SHP77 (cell line): ENCODE measurements at places on chromosomes 2 and 18.
A peak's percentile ranks its signal among the peaks of the same experiment; 100 is the strongest.

DNA sequence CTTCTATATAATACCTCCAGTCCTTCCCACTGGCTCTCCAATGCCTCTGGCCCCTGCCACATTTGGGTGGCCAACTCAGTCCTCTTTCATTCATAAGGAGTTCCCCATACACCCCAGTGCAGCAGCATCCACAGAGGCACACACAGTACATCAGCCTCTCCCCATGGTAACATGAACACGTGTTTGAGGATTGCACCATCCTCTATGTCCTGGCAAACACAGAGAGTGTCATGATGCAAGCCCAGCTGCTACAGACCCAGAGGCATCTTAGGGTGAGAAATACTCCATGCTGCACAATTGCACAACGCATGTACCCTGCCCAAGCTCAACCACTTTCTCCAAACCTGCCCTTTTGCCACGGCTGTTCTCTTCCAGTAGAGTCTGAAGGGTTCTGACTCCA, 11.5 kb downstream of the IGFBP5 start:
- DNase-seq, result peak; percentile 55

- DNase-seq, result no peak
These were observed 28.9 kb downstream of the SPIRE1 start for GRCh38 chr18:12628706-12629702.

GRCh38 chr18:74806700-74807416, 209.2 kb downstream of the ZNF407 start:
- DNase-seq, result no peak

DNA sequence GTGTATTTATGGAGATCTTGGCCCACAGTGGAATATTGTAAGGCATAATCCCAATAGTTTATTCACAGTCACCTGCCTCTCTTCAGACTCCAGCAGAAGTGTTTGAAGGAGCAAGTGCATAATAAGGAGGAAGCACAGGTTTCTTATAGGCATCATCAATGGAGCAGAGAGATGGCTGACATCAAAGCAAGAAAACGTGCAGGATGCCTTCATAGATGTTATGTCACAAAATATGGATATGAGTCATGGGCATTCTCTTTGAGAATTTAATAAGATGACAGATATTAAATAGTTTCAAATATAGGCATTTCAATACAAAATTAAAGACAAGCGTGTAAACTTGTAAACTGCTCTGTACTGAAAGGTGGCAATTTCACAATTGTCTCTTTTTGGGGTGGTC, 4.0 kb upstream of the RND3 start:
- DNase-seq, result no peak

DNA sequence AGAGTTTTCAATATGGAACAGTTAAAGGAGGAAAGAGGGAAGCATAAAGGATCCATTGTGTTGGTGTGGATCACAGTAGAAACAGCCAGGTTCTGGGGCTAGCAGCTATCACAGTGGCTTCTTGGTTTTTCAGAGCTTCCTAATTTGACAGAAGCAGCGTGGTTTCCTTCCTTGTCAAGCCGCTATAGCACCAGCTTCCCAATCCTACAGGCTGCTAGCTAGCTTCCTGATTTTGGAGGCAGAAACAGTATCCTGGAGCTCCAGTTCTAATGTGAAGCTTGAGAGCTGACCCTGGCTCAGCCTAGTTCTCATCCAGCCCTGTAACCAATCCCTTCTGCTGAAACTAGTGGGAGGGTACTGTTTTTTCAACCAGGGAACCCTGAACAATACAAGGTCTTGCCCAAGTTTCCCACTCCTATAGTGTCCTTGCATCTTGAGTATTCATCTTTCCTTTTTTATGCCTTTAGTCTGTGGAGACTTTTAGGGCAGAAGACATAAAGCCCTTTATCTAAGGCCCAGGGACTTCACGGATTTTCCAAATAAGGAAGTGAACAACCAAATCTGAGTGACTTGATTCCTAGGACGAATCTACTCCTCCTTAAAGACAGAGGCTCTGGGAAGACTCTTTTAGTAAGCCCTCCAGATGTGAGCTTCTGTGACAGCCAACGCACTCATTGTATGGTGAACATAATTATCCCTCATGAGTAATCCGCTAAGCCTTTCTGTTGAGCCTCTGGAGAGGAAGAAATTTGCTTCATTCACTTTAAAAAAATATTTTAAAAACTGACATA, 33.8 kb downstream of the CCDC93 start:
- no peak for DNase-seq

GRCh38 chr2:28589746-28590463, 94.0 kb downstream of the PLB1 start:
- DNase-seq, result no peak

DNA sequence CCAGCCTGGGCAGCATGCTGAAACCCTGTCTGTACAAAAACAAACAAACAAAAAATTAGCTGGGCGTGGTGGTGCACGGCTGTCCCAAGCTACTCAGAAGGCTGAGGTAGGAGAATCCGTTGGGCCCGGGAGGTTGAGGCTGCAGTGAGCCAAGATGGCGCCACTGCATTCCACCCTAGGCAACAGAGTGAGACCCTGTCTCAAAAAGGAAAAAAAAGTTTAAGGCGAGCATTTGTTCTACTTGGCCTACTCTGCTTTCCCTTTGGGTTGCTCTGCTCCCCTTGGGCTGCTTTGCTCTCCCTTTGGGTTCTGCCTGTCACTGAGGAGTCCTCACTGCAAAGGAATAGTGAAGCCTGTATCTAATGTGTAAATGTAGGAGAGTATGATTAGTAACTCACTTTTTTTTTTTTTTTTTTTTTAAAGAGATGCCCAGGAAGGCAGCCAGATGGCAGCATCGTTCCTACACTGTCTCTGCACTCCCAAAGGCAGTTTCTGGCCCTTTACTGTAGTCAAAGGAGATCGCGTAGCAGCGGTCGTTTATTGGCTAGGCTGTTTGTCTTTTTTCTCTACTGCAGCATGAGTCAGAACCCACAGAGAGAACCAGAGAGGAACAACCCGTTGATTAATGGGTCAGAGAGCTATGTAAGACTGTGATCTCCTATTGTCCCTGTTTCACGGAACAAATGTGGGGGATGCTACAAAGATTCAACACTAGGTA, 118.3 kb upstream of the CWC22 start:
- DNase-seq, result peak; percentile 60

DNA sequence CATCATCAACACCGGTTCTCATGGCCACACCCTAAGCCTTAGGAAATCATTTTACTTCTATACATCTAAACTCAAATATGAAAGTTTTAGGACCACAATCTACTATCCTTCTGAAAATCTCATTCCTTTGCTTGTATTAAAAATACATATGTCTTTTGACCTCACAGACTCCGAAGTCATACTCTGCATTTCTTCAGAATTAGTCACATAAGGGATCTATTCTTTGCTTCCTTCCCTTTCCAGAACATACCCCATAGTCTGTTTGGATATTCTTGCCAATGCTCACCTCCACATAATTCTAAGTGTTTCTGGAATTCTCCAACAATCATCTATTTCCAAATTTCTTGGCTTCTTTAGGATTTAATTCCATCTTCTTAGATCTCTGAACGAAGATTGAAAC, 14.2 kb upstream of the DSG1 start:
- DNase-seq, result no peak

DNA sequence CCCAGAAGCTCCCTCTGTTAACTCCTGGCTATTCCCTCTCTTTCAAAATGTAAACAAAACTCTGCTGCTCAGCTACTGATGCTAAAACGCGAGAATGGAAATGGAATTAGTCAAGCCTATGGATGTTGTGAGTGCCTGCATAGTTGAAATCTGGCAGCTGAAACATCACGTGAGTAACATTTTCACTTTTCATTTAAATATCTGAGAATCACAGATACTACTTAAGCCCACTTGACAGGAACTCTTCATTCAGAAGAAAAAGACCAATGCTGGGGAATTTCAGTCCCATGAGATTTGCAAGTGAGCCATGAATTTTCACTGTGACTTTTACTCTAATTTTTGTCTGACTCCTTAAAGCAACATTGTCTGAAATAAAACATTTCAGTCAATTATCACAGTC, 215.3 kb upstream of the SESTD1 start:
- no peak for DNase-seq

DNA sequence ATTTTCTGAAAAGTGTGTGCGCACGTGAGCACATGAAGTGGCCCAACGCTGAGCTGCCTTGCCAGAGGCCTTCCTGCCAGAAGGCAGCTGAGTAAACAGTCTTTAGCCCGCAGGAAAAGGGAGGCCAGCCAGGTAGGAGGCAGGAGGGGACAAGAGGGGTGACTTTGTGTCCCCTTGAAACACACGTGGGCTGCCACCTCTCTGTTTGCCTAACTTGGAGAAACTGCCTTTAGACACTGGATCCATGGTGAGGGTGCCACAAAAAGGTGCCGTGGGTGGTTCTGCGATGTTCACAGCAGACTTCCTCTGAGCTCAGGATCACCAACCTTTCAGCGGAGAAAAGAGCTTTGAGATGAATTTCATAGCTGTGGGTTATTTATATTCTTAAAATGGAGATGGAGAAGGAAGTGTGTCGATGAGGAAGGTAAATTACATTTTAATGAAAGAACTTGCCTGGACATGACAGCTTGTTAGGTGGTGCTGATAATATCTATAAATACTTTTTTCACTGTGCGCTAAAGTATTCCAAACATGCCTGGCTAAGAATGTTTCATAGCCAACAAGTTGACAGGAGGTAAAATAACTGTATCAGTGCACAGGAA, 36.6 kb upstream of the ASB1 start:
- peak; percentile 89 for DNase-seq

GRCh38 chr18:14924226-14924625, 176.3 kb downstream of the ANKRD30B start:
- no peak for DNase-seq

DNA sequence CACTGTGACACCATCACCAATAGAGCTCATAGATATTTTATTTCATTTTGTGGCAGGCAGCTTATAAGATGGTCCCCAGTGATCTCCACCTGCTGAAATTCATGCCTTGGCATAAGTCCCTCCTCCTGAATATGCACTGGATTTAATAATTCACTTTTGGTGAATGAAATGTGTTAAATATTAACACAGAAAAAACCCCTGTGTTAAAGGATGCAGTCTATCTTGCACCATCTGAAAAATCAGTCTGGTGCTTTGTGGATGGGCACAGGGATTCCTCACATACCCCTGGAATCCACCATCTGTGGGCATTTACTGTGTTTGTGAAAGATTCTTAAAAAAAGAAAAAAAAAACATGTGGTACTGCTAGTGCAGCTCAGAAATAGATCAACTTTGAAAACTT, 26.1 kb upstream of the WIPF1 start:
- DNase-seq, result no peak

- DNase-seq, result no peak
These were observed 128.3 kb downstream of the LRRC30 start for GRCh38 chr18:7358989-7359726.

DNA sequence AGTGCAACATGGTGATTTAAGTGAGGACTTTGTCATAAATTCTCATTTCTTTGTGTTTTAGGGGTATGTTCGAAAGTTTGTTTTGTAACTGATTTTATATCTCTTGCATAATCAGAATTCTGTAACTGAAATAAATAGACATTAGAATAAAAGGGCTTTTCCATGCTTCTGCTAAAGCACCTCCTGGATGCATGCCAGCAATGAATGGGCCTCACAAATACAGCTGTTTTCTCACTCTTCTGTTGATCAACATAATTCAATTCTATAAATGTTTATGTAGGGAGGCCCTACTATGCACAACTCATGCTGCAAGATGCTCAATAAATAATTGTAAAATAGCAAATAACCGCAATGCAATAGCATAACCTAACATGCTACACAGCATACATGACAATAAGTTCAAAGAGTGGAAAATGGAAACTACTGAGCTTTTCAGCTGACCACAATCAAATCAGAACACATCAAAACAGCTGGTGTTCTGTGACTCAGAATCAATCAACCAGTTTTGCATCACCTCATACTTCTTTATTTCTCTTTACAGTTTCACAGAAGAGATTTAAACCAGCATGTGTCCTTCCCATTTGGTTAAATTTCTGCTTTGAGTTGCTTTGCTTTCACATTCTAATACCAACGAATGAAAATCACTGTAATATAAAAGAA, 11.0 kb downstream of the CDH7 start:
- peak; percentile 19 for DNase-seq

GRCh38 chr2:96159084-96159830, 14.0 kb upstream of the DUSP2 start:
- DNase-seq, result no peak

DNA sequence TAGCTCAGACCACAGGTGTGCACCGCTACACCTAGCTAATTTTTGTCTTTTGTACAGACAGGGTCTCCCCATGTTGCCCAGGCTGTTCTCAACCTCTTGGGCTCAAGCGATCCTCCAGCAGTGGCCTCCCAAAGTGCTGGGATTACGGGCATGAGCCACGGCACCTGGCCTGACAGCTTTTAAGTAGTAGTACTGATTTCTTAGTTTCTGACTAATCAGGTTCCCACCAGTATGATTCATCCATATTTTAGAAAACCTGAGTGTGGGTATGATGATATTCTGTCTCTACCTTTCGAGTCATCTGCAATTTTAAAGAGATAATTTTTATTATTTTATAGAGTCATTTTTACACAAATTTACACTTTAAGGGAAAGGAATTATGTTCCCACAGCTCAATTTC, 46.4 kb upstream of the GULP1 start:
- no peak for DNase-seq

- DNase-seq, result no peak
These were observed at the start of gene ITGA6 for GRCh38 chr2:172427256-172427989. Gene ITGA6 (plus strand): TSS chr2:172427586.

DNA sequence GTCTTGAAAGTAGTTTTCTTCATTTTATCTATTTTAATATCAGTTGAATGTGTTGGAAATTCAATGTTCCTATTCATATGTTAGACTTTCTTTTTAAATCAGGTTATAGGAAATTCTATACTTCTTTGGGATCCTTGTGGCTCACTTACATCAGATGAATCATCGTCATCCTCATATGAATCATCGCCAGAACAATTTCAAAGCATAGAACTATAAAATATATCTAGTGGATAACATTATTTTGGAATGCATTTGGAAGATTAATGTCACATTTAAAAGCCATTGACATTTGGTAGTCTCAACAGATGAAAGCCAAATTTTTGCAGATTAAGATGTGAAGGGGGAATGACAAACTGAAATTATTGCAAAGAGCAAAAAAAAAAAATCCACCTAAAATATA, 94.1 kb downstream of the FAM161A start:
- no peak for DNase-seq

GRCh38 chr2:217468042-217468830, 534.6 kb downstream of the TNS1 start:
- DNase-seq, result no peak

- no peak for DNase-seq
These were observed 206.2 kb downstream of the VAPA start for GRCh38 chr18:10119991-10120390.

GRCh38 chr2:122011493-122012270, 256.2 kb downstream of the TSN start:
- DNase-seq, result no peak

- DNase-seq, result no peak
These were observed 216.0 kb downstream of the ACKR3 start for GRCh38 chr2:236785611-236786057.

DNA sequence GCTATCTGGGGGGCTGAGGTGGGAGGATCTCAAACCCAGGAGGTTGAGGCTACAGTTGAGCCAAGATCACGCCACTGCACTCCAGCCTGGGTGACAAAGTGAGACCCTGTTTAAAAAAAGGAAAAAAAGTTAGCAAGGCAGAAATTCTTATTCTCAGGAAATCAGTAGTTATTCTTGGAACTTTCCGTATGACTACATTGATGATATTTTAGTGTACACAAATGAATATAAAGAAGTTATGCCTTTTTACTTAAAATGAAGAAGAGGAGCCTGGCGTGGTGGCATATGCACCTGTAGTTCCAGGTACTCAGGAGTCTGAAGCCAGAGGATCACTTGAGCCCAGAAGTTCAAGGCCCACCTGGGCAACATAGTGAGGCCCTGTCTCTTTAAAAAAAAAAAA, 7.4 kb downstream of the SPDYA start:
- DNase-seq, result no peak
